ENCODE measurements at places on chromosomes 6 and 20. TPM values are rescaled to one million over a fixed set of nuclear protein-coding genes. Genes with fewer than 3 reads are reported as not detected.

DNA sequence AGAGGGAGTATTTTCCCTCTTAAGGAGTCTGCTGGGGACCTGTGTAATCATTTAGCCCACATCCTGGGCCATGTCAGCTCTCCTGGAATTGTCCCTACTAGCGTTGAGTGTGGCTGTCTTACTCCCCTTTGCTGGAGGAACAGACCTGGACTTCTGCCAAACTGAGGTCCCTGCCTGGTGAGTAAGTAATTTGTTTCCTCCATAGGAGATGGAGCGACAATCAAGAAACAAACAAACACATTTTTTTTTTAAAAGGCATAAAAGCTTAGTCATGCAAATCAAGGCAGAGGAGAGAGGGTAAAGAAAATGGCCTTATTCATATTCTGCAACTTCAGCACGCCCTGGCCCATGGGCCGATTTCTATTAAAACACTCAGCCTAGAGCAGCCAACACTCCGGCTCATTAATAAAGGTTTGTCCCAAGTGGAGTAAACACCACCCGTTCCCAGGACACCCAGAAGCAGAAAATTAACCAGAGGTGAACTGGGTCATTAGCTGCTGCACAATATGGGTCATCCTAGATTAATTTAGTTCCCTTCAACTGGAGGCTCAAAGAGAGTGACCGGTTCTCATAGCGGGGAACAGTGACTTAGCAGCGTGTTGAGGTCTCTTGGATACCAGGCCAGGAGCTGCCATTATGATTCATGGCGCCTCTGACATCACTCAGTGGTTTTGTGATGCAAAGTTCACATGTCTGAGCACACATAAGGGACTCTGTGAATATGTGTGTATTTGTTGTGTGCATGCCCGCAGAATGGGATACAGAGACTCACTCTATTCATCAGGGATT, 165.0 kb upstream of the SULF2 start:
- DNase-seq: no peak

- DNase-seq: no peak
Measured at GRCh38 chr6:51542475-51542874, 544.9 kb downstream of the PKHD1 start.

- no peak for DNase-seq
Measured at GRCh38 chr6:102813489-102814275, 1420.2 kb downstream of the GRIK2 start.

GRCh38 chr6:82144007-82144851, 103.3 kb downstream of the IBTK start:
- no peak for DNase-seq

Gene OR12D3
- not detected for total RNA-seq

Gene SMOC2
- 0.68 TPM for total RNA-seq

Gene MBOAT1
- 4.6 TPM for total RNA-seq

Measured in left lobe of liver (tissue), 2 donors.